ENCODE measurements at places on chromosomes 6 and 20.

DNA sequence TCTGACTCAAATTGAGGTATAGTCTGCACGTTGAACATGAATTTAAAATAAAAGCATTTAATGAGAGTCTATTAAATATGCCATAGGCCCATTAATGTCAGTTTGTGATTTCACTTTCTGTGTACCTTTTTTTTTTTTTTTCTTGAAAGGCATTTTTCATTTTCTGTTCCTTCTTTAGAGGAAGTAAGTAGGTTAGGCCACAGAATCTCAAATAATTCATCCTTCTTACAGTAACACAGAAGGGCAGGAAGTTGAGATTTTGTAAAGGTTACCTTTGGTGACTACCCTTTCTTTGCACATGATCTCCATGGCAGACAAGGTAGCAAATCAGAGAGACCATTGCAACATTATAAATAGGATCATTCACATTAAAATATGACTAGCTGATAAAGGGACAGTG is 9.6 kb downstream of the L3MBTL3 start:
- DNase-seq, result no peak

- DNase-seq, result no peak
Observed at GRCh38 chr6:119938752-119939151, 589.2 kb upstream of the MAN1A1 start.

DNA sequence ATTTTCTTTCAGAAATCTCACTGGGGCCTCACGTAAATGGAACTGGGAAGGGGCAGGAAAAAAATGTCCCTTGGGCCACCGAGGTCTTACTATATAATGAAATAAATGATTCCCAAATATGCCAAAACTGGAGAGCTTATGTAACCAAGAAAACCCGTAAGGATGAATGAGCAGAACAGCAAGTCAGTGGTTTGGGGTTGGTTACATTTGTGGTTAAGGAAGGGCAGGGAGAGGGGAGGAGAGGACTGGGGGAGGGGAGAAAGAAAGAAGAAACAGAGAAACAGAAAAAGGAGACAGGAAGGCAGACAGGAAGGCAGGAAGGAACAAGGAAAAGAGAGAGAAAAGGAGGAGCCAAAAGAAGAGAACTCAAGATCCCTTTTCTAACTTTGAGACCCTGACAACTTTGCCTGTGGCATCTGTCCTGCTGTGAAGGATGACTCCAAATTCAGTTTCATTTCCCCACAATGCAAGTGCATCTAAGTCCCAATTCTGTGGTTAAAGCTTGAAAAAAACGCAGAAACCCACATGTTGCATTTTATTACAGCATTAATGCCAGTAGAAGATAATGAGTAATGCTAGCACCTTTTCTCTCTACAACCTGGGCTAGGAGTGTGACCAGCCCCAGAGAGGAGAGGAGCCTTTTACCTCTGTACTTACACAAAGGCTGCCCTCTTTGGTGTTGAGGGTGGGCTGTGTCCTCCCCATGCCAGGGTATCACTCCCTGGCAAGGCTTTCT is 10.8 kb upstream of the ARMC2 start:
- no peak for DNase-seq

- DNase-seq, result no peak
Observed at GRCh38 chr6:166496460-166496859, 90.0 kb downstream of the RAMACL start.

DNA sequence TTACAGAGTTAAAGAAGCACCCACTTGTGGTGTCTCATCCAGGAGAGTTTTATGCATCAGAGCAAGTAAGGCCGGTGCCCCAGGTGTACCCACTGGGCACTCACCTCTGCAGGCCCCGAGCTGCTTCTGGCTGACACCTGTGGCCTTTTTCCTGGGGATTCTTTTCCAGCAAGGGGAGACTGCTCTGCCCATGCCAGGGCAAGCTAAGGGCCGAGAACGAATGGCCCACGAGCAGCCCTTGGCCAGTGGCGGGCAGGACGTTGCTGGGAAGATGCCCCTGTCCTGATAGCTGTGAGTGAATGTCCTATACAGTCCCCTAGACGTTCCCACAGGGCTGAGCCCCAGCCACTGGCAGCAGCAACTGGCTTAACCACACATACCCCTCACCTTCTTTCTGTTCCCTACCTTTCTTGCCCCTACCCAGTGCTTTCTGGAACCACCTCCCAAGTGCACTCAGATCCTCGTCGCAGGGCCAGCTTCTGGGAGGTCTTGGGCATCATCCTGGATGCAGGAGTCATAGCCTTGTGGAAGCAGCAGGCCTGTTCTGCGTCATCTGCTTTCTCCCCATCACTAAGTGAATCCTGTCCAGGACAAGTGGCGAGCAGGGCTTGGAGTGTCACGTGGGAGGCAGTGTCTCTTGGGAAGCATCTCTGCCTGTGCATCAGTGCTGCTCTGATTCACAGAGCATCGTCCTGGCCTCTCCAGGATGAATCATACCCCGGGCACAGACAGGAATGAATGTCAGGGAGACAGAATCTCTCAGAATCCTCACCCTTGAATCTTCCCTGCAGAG is 32.5 kb downstream of the SYNDIG1 start:
- no peak for DNase-seq

GRCh38 chr20:62060631-62061541 is 4.8 kb downstream of the TAF4 start:
- no peak for DNase-seq

- DNase-seq, result no peak
Observed at GRCh38 chr6:45563041-45563440, 185.3 kb upstream of the SUPT3H start.

- no peak for DNase-seq
Observed at GRCh38 chr6:146813554-146813953, 214.8 kb downstream of the ADGB start.

DNA sequence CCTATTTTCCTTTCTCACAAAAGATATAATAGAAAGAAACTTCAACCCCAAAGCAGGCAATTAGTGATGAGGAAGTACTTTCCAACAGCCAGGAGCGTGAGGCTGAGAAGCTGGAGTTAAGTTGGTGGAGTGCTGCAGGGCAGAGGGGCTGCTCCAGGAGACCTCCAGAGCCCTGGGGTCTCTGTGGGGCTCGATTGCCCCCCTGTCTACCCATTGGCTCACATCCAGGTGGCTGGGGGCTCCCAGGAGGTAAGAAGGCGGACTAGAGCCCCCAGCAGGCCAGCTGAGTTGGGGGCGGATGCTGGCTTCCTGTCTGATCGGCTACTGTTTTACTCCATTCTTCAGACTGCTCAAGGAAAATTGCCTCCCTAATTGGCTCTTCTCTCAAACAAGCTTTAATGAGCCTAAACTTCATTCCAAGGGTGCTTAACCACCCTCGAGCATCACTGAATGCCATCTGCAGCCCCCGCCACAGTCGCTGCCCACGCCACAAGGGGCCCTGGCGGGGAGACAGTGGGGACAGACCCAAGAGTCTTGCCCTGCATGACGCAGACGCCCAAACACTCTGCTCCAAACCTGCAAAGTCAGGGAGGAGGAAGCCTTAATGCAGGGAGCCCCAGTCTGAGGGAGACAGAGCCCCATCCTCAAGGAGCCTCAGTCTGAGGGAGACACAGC is 78.6 kb downstream of the MDGA1 start:
- no peak for DNase-seq

DNA sequence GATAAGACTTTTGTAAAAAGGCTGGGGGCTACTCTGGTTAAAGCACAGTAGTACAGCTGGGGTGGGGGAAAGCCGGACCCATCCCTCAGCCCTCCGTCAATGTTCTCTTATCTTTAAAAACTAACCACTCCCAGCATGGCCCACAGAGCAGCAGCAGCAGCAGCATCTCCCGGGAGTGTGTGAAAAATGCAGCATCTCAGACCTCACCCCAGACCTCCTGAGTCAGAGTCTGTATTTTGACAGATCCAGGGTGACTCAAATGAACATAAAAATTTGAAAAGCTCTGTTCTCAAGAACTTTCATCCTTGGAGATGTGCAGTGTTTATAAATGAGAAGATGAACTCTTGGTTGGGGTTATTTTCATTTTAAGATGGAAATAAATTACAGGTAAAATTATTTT is 277.7 kb upstream of the ECI2 start:
- no peak for DNase-seq

DNA sequence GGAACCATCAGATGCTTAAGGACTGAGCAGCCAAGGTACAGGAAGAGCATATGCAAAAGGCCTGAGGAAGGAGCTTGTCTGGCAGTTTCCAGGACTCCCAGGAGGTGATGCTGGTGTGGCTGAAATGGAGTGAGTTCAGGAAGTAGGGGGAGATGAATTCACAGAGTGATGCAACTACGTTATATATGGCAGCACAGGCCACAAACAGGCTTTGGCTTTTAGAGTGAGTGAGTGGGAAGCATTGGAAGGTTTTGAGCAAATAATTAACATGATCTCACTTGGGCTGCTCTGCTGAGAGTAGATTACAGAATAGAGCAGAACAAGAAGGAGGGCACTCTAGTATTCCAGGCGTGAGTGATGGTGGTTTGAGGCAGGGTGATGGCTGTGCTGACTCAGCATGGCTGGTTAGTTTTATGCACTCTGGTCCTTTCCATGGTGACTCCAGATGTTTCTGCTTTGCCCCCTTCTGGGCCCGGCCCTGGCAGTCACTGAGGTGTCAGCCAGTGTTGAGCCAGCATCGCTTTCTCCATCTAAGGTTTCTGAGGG is 6.5 kb downstream of the BTN2A2 start:
- no peak for DNase-seq

DNA sequence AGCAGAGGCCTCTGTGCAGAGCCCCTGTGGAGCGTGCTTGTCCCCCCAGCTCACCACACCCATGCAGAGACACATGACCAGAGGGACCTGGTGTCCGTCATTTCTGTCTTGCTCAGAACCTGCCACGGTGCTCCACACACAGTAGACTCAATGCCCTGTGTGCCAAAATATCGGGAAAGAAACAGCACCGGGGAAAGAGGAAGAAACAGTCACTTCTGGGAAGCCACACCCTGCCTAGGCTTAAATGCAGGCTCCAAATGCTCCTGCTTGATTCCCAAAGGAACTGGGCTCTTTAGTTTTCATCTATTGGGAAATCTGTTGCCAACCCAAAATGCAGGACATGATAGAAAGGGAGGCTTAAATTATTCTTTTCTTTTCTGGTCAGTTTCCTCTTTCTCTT is 503.9 kb downstream of the CD83 start:
- DNase-seq, result no peak

- no peak for DNase-seq
Observed at GRCh38 chr20:62627901-62628612, 14.2 kb upstream of the SLCO4A1 start.

DNA sequence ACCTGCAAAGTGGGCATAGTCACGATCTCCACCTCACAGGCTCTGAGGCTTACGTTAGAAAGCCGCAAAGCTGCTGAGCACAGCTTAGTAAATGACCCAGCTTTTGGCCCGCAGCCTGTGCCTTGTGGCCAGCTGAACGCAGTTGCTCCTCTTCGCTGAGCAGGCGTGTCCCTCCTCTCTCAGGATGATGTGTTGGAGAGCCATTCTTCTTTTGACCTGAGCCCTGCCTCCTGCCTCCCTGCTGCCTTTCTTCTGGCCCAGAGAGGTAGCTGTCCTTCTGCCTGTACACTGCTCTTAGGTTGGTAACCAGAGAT is 47.6 kb upstream of the MYL9 start:
- no peak for DNase-seq

GRCh38 chr20:50813801-50814200 is 18.9 kb downstream of the BCAS4 start:
- no peak for DNase-seq

DNA sequence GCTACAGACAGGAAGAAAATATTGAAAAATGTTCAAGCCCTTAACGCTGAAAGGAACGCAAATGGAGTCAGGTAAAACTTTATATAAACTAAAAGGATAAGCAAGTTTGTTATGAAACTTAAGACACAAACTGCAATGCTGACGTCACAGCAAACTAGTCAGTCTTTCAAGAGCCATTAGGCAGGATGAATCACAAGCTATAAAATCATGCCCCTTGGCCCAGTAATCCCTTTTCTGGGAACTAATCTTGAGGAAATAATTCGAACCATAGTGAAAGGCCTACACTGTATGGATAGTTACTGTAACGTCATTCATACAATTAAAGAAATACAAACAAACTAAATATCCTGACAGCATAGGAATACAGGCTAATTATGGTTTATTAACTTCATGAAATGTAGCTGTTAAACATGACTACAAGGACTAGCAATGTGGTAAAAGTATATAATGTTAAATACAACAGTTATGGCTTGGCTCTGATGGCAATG is 42.7 kb upstream of the HINT3 start:
- DNase-seq, result no peak

GRCh38 chr6:52418606-52419005 is 1.5 kb upstream of the EFHC1 start:
- no peak for DNase-seq

- DNase-seq, result no peak
Observed at GRCh38 chr6:36788768-36789167, 50.5 kb downstream of the CPNE5 start.

- no peak for DNase-seq
Observed at GRCh38 chr20:62401331-62401779, 5.7 kb downstream of the CABLES2 start.

GRCh38 chr20:62370115-62370806 is 3.1 kb upstream of the LAMA5 start:
- no peak for DNase-seq

- no peak for DNase-seq
Observed at GRCh38 chr6:89443658-89444057, 10.7 kb downstream of the ANKRD6 start.

- DNase-seq, result no peak
Observed at GRCh38 chr6:22681761-22682160, 112.4 kb downstream of the HDGFL1 start.

DNA sequence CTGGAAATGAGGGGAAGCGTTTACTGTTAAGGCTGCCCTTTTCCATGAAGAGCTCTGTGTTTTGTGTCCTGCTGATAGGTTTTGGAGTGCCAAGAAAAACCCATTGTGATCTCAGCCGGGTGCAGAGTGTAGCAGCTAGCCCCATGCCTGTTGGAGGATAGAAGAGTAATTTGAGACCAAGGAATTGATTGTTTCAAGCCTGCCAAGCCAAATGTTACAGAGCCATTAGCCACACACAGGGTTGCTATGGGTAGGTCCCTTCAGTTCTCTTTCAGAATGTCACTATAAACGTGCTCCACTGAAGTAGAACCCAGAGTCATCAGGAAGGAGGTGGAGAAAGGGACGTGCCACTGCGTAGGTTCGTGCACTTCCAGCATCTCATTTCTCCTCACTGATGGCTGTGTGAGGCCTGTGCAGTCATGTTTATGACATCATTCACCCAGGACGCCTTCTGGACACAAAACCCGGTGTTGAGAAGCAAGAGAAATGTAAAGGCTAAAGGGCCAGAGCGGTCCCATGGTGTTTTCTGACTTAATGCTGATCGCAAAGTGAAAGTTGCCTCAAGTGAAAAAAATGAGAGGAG is 6.6 kb downstream of the GMPR start:
- no peak for DNase-seq

- no peak for DNase-seq
Observed at GRCh38 chr6:4803343-4803744, 27.1 kb downstream of the CDYL start.

GRCh38 chr6:148435386-148435785 is 92.7 kb downstream of the SASH1 start:
- DNase-seq, result no peak

DNA sequence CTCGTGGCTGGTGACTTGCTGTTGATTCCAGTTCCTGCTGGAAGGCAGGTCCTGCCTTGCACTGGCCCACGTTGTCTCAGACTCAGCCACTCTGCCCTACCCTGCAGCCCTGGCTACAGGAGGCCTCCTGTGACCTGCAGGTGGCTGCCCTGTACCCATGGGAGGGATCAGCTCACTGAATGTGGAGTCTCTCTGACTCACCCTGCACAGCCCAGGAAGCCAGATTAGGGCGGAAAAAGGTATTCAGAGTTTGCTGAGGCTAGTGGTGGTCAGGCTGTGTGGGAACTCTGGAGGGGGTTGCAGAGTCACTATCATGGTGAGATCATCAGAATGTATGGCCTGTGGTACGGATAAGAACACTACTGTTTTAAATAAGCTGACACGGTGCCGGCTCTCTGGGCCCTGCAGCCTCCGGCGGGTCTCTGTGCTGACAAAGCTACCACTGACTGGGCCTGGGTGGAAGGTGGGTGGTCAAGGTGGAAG is 24.7 kb upstream of the PYGB start:
- DNase-seq, result no peak
